ENCODE measurements at places on chromosomes 12 and 14.

DNA sequence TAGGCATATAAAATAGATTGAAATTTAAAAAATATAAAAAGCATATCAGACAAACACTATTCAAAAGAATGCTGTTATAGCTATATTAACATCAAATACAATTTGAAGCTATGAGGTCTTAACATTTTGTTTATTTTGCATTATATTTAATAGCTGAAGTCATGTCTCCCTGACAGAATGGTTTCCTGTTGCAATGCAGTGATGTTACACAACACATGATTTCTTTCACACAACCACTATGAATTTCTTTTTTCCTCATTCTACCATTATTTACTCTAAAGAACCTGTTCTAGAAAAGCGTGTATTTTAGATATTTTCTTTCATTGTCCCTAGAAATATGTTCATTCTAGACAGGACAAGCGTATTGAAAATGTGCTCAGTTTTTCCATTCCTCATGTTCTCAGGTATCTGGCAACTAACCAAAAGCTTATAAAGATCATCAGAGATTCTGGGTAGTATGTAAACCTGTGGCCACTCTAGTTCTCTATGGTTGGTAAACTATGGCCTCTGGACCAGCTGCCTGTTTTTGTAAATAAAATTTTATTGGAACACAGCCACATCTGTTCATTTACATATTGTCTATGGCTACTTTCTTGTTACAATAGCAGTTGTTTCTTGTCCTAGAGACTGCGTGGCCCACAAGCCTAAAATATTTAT lies 183.8 kb downstream of the FOXA1 start:
- DNase-seq, result no peak

DNA sequence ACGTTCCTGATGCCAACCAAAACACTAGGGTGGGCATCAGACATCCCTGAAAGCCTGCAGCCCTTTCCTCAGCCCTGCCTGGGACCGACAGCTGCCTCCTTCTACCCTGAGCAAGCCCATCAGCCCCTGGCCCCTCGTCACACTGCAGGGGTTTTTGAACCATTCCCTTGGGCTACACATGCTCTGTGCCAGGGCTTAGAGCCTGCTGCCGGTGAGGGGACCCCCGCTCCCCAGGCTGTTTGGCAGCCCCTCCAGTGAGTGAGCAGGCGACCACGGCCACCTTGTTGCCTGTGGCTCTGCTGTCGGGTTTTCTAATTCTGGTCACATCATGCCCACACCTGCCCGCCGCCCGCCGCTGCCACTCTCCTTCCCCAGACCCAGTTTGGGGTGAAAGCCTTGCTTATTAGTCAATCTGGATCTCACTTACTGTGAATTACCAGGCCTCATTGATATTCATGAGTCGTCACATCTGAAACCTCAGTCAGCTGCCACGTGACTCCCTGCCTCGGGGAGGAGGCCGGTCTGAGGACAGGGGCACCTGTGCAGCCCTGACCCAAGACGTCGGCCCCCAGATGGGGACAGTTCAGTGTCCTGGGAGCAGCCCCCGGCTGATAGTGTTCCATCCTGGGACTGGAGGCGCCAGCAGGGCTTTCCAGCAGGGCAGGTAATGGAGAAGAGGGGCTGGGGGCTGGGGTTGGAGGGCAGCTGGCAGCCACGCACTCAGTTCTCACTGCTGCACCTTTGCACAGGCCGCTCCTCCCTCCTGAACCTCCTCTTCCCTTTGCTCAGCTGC lies 163.0 kb downstream of the RBM19 start:
- no peak for DNase-seq

- DNase-seq, result no peak
Measured at GRCh38 chr12:78181544-78182162, 351.0 kb downstream of the NAV3 start.

GRCh38 chr14:64598404-64598803 lies 48.6 kb downstream of the PPP1R36 start:
- DNase-seq, result no peak

DNA sequence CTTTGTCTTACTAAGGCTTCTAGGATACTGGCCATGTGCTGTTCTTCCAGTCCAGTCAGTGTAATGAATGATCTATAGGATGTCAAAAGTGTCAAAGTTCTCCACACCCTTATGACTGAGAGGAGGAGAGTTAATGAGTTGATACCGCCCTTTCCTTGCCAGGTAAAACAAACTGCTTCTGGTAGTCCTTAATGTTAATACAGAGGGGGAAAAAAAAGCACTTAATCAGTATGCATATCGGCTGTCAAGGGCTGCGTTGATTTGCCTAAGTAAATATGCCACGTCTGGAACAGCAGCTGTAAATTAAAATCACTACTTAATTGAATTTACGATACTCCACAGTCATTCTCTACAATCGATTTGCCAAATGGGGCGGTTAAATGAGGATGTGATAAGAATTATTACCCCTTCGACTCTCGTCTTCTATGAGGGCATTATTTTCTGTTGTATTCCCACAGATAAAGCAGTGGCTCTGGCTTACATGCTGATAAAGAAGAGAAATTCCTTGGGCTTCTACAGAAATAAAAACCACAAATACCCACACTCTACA lies 416.0 kb downstream of the KCNH5 start:
- DNase-seq, result no peak

DNA sequence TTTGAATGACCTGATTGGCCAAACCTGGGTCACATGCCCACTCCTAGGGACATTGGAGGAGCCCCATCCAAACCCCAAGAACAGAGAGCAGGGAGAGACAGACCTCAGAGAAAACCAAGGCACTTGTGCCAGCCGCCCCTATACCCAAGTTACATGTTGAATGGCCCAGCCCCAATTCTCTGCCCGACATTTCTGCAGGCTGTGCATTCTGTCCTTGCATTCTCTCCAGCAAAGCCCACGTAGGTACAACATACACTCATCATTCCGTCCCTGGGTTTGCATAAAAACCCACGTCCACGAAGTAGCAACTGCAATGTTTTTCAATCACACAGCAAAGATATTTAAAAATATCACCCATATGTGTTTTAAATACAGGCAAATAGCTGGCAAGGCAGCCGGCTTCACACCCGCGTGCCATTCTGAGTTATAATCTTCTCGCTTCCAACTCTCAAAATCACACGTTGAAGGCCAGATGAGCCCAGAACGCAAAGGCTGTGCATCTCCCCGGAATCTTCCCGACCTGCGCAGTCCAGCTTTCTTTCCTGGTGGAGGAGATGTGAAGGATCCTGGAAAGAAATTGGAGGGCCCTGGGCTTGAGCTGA lies 91.7 kb upstream of the MYL2 start:
- DNase-seq, result no peak

- DNase-seq, result no peak
Measured at GRCh38 chr14:96274122-96274521, 18.1 kb downstream of the BDKRB1 start.

GRCh38 chr12:25020621-25021243 lies 71.8 kb upstream of the BCAT1 start:
- DNase-seq, result no peak

- no peak for DNase-seq
Measured at GRCh38 chr12:131458931-131459772, 251.7 kb upstream of the SFSWAP start.

DNA sequence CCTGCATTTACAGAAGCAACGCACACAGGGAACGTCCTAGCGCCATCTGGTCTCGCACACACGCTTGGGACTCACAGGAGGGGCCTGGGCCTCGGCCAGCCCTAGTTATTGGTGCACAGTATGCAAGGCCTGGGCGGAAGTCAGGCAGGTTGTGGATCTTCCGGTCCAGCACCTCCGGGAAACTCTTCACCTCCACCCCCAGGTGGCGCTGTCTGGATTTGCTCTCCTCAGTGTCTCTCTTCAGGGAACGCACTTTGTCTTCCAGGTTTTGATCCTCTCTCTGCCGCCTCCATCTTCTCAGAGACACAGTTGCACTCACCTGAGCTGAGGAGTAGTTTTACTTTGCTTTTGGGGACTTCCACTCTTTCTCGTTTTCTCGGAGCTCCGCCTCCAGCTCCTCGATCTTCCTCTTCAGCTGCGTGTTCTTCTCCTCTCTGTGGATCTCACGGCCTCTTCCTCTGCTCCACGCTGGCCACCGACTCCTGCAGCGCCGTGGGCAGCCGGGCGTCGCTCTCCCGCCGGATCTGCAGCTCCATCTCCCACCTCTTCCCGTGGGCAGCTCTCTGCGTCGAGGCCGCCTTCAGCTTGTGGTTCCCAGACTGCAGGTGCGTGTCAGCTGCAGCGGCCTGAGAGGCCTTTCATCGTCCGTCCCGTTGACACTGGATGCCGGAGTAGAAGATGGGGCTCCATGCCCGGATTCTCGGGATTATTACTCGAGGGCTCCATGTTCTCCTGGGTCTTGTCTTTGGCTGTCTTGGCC lies 933.8 kb downstream of the TMEM121 start:
- peak; percentile 79 for DNase-seq

DNA sequence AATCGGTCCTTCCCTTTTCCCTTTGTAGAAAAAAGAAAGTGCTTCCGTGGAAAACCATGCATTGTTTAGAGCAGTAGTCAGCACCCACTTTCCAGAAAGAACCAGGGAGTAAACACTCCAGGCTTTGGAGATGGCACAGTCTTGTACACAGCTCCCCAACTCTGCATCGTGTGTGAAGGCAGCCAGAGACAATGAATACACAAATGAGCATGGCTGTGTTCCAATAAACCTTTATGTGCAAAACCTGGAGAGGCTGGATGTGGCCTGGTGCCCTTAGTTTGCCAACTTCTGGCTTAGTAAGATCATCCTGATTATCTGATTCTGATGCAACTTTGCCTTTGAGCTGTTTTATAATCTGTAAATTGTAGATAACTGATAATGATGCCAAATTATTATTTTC lies 463.4 kb upstream of the TMEM132C start:
- no peak for DNase-seq

GRCh38 chr12:58249610-58250009 lies 308.2 kb downstream of the ATP23 start:
- DNase-seq, result no peak

- DNase-seq, result no peak
Measured at GRCh38 chr14:33163600-33163999, 224.9 kb downstream of the NPAS3 start.

DNA sequence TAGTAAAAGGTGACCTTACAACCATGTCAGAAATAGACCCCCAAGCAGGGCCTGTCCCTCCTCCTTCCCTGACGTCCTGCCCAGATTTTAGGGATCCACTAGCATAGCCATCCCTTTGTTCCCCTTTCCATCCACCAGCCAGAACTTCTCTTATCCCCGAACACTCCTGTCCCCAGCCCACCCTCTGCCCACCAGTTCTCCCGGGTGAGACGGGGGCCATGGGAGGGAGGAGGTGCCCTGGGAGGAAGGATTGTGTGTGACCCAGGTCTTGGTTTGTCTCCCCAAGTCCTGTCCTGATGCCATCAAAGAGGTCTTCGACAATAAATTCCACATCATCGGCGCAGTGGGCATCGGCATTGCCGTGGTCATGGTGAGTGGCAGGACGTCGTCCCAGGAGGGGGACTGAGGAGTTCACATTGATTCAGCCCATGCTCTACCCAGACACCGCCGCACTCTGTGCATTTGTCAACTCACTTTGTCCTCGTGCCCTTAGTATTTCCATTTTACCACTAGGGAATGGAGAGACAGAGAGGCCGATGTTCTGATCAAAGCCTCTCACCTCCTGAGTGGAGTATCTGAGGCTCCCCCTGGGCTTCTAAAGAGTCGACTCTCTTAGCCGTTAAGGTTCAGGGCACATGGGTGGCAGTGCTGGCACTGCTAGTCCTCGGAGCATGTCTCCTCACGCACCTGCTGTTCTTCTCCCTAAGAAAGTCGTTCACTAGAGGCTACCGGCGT lies 35.9 kb downstream of the CD9 start:
- DNase-seq, result no peak

DNA sequence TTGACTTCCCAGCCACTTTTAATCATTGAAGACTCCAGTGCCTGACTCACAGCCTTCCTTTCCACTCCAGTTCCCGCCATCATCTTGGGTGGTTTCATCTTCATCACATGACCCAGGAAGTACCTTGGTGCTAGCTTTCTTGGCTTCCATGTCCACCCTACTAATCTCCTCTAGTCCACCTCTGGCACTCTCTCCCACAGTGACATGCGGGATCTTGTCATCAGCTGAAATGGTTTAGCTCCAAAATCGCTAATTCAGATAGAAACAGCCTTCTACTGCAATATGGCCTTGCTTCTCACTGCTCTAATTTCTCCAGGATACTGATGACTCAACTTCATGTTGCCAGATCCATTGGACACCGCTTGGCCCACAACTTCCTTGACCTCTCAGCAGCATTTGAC lies 24.5 kb downstream of the WDR20 start:
- DNase-seq, result no peak

- DNase-seq, result no peak
Measured at GRCh38 chr12:2854669-2855453, 2.0 kb downstream of the TEX52 start.

DNA sequence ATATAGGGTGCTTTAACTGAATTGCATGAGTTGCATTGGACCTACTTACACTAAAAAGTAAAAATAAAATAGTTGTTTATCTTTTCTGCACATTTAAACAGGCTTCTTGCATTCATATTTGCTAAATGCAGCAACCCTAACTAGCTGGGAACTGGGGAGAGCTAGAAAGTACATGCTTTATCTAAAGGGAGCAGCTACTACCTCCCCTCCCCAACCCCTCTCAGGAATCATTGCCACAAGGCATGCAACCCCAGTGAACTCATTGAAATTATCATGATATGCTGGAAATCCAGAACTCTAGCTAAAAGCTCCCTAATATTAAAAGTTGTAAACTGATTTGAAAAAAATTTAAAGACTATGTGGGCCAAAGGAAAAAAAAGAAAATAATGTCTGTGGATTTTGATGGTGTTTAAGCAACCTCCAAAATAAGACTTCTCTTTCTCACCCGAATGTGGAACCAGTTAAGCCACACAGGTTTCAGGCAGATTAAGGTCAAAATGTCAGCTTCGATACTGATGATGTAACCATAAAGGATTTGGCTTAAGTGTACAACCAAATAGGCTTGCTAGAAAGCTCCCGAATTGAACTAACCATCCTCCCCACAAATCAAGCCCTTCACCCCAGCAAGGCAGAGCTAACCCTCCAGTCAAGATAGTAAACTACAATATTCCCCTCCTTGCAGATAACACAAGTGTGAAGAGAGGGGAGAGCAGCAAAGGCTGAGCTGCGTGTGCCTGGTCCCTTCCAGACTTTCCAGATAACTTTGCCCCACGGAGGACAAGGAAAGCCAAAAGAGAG lies 13.8 kb upstream of the POC1B start:
- DNase-seq, result no peak

GRCh38 chr12:129401572-129401971 lies 502.3 kb downstream of the TMEM132D start:
- no peak for DNase-seq

GRCh38 chr12:130428116-130428515 lies 90.4 kb downstream of the PIWIL1 start:
- DNase-seq, result no peak

Data from stimulated activated CD4-positive, alpha-beta T cell treated with anti-CD3 and anti-CD28 coated beads, Interleukin-2, amount 100 ng/mL, for 24 hours (primary cell).